Lung microvascular endothelial cell (primary cell): ENCODE measurements at places on chromosomes 4 and X. TPM values are rescaled to one million over a fixed set of nuclear protein-coding genes. Genes with fewer than 3 reads are reported as not detected.

Gene PABPC1L2A
- total RNA-seq: not detected in 2 replicates

Gene DAPP1
- total RNA-seq: not detected in 2 replicates

Gene GAB3
- total RNA-seq: 6.5 and 7.9 TPM in 2 replicates

Gene GPAT3
- total RNA-seq: 18.5 and 23.4 TPM in 2 replicates

Gene ZBED1
- total RNA-seq: 26.4 and 46.4 TPM in 2 replicates

Gene CNKSR2
- not detected in 2 replicates for total RNA-seq

Gene TBX22
- not detected in 2 replicates for total RNA-seq

Gene JADE3
- 7.1 and 8.9 TPM in 2 replicates for total RNA-seq

Gene NCBP2L
- not detected in 2 replicates for total RNA-seq

Gene CORIN
- total RNA-seq: under 0.01 TPM in 2 replicates
